Foreskin fibroblast (primary cell): ENCODE measurements at places on chromosomes 2 and 18.

- no peak for DNase-seq
These were observed 11.7 kb downstream of the CABLES1 start for GRCh38 chr18:23146861-23147469.

- peak; percentile 58 for DNase-seq
These were observed 254.1 kb downstream of the TRIB2 start for GRCh38 chr2:12970861-12971260.

DNA sequence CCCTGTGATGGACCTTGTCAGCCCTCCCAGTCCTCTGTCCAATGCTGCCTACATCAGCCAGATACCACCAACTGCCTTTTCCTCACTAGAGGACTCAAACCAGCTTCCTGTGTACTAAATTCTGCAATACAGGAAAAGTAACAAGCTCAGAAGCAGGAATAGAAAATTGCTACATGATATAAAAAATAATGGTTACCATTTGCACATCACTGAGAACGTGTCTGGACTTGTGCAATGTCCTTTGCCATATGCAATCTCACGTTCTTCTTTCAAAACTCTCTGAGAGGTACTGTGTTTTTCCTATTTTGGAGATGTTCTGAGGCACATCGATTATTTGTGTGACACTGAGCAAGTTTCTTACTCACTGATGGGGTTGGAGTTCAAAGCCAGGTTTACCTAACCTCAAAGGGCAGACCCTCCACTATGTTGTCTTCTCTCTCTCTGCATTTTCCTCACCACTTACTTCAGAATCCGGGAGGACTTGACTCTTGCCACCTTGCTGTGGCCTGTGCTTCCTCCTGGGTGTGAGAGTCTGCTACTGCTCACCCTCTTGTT lies 12.1 kb downstream of the UPP2 start:
- DNase-seq = no peak

DNA sequence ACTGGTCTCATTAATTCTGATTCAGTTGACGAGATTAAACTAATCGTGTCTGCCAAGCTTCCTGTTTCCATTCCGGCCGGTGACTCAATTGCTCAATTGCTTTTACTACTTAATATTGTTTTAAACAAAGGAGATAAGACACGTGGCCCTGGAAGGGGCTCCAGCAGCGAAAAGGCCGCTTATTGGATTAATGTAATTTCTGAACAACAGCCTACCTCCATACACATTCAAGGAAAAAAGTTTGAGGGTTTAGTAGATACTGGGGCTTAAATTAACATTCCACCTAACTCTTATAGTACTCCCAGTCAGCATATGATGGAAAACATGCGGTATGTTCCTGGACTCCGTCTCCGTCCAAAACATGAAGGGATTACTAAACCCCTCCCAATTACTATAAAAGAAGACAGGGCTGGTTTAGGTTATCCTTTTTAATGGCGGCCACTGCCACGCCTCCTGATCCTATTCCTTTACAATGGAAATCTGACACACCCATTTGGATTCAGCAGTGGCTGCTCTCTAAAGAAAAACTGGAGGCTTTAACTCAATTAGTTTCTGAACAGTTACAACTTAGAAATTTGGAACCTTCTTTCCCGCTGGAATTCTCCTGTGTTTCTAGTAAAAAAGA lies 27.1 kb downstream of the VPS54 start:
- no peak for DNase-seq

GRCh38 chr18:40897884-40898283 lies 1057.2 kb upstream of the PIK3C3 start:
- no peak for DNase-seq

DNA sequence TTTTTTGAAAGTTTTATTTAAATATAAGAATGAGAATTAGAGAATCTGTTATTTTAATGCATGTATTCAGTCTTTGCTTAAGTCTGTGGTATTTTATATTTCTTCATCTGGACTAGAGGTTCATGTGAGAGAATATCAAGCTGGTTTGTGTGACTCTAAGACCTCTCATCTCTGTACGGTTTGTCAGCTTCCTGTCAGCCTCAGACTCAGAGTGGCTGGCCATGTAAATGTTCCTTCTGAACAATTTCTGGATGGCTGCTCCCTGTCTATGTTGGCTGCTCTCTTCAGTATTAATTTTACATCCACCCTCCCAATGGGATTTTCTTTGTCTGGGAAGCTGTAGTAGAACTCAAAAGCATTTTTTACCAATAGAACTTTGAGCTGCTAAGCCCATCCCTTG lies 225.3 kb upstream of the THUMPD2 start:
- peak; percentile 61 for DNase-seq

GRCh38 chr2:134508391-134508790 lies 210.4 kb downstream of the TMEM163 start:
- DNase-seq = no peak

GRCh38 chr2:12619975-12620374 lies 96.8 kb upstream of the TRIB2 start:
- DNase-seq = peak; percentile 85

DNA sequence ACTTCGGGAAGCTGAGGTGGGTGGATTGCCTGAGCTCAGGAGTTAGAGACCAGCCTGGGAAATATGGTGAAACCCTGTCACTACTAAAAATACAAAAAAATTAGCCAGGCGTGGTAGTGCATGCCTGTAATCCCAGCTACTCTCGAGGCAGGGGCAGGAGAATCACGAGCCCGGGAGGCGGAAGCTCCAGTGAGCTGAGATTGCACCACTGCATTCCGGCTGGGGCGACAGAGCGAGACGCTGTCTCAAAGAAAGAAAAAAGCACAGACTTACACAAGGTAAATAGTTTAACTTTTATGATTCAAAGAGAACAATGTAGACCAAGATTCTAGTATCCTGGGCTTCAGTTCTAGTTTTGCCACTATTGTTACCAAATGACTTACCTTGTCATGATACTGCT lies 37.4 kb downstream of the NCKAP1 start:
- no peak for DNase-seq

DNA sequence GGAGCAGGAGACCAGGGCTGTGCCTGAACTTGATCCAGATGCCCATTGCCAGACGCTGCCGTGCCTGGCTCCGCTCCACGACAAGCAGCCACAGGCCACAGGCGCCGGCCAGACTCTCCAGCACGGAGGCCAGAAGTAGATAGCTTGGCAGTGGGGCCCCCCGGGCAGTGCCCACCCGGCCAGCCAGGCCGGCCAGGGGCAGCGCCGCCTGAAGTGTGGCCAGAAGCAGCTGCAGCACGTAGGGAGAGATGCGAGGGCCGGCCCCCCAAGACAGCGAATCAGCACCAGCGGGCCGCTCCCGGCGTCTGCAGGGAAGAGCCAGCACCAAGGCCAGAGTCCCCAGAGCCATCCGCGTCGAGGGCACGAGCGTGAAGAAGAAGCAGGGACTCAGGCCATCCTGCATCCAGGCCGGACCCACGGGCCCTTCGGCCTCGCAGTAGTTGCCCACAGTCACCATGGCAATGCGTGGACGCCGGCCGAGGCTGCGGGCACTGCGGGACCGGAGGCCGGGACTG lies 484 bp downstream of the ABCB6 start:
- peak; percentile 86 for DNase-seq

DNA sequence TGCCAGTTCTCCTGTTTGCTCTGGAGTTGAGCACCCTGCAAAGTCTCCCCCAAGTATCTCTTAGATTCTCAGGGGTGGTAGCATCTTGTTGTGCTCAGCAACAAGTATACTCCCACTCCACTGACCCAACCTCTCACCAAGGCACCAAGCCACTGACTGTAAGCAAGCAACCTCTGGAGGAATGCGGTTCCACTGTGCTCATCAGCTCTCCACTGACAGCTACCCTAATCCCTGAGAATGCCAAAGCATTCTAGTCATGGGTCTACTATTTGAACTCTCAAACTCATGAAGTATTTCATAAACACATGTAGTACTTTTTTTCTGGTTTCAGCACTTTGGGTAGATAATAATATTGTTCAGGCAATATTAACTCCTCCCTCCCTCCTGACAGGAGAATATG lies 170.0 kb downstream of the EPHA4 start:
- peak; percentile 69 for DNase-seq

DNA sequence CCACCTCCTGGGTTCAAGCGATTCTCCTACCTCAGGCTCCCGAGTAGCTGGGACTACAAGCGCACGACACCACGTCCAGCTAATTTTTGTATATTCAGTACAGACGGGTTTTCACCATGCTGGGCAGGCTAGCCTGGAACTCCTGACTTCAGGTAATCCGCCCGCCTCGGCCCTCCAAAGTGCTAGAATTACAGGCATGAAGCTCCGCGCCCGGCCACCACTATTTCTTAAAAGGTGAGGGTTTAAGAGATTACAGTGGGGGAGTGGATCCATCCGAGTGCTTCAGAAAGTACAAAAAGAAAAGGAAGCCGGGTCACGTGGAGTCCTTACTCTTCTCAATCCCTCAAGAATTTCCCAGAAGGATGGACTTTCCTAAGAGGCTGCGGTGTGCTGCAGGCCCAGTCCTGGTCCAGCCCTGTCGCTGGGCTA lies 146.9 kb downstream of the ANKRD44 start:
- DNase-seq = no peak

DNA sequence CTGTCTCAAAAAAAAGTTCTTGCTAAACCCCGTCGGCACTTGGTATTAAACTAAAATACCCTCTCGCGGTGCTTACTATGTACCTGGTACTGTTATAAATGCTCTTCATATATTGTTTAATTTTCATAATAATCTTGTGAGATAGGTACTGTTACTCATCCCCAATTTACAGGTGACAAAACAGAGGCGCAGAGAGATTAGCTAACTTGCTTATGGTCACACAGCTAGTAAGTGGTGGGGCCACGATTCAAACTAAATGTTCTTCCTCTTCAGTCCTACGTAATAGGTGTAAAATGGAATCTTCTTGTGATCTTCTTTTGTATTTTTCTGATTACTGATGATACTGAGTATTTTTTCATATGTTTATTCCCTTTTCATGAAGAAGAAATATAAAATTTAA lies 51.3 kb downstream of the TET3 start:
- no peak for DNase-seq

DNA sequence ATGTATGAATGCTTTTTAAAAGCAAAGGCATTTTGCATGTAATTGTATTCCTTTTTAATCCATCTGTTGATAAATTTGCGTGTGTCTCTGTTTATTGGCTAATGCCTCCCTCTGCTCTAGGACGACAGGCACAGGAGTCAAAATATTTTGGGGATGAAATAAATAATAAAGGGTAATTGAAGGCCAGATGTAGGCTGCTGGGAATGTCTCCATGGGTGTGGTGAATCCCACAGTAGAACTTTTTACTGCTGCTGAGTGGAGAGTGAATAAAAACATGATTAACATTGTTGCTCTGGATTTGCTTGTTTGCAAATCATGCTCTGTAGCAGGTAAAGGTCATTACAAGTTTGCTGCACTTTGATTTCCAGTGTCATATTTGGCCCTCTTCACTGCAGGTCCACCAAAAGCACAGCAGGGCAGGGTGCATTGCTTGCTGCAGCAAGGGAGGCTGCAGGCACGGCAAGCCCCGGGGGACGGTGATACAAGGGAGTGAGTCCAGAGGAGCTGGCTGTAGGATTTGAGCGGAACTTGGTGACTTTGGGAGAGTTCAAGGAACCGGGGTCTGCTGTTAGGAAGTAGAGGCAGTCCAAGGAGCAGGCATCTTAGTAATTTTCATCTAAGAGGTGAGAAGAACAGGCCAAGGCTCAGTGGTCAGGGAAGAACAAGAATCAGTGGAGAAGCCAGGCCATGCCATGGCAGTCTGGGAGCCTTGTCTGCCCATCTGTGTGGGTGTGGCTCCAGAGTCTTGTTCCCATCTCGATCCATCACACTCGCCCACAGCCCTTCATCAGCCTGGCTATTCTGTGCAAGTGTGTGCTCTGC lies 201.5 kb upstream of the RAB6C start:
- no peak for DNase-seq

GRCh38 chr2:106977717-106978116 lies 91.8 kb upstream of the ST6GAL2 start:
- peak; percentile 73 for DNase-seq

DNA sequence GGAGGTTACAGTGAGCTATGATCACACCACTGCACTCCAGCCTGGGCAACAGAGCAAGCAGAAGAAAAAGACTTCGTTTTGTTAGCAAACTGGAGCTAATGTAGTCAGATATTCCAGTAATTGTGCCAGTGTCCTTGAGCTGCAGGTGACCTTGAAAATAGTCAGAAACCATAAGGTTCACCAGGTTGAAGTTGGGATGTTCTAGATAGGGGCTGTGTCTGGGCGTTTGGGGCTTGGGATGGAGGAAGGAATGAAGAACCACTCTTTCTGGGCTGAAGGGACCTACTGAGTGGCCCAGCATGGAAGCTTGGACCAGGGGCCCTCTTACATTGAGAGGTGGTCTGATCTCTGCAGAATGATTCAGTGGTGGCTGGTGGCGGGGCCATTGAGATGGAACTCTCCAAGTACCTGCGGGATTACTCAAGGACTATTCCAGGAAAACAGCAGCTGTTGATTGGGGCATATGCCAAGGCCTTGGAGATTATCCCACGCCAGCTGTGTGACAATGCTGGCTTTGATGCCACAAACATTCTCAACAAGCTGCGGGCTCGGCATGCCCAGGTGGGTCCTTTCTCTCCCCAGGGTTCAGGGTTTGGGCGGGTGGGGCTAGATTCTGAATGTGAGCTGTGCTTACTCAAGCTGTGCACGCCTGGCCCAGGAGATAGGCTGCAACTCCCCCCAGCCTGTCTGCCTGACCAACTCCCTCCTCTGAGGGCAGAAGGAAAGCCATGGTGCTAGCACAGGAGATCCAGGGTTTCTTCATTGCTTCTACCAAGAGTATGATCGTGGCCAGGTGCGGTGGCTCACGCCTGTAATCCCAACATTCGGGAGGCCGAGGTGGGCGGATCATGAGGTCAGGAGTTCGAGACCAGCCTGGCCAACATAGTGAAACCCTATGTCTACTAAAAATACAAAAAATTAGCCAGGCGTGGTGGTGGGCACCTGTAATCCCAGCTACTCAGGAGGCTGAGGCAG lies 17.1 kb downstream of the CCT7 start:
- no peak for DNase-seq
